Keratinocyte (primary cell): ENCODE measurements at places on chromosomes 6 and 20. TPM values are rescaled to one million over a fixed set of nuclear protein-coding genes. Genes with fewer than 3 reads are reported as not detected.

DNA sequence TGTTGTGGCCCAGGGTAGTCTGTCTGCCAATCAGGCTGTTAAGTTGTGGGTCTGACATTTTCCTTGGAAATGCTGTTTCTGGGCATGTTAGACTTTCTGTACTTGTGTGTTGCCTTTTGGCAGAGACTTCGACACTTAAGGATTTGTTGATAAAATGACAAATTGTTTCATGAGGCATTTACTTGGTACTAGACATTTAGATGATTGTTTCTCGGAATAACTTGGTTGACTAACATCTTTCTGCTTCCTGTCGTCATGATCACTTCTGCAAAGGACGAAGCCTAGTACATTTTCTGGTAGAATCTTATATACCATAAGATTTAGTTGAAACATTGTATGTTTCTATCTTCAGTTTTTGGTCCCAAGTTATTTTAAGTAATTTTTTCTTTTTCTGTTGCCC, 34.1 kb downstream of the UTRN start:
- no peaks in the 10 kb centered on the region for H3K27me3 ChIP-seq
- H3K36me3 ChIP-seq = no peaks in the 10 kb centered on the region
- no peak overlapping the region for H3K4me3 ChIP-seq

GRCh38 chr6:126333729-126334128, 6.2 kb upstream of the CENPW start:
- H3K4me3 ChIP-seq = no peak overlapping the region
- no peaks in the 10 kb centered on the region for H3K27me3 ChIP-seq
- H3K36me3 ChIP-seq = no peaks in the 10 kb centered on the region
- no peak overlapping the region for H3K27ac ChIP-seq

DNA sequence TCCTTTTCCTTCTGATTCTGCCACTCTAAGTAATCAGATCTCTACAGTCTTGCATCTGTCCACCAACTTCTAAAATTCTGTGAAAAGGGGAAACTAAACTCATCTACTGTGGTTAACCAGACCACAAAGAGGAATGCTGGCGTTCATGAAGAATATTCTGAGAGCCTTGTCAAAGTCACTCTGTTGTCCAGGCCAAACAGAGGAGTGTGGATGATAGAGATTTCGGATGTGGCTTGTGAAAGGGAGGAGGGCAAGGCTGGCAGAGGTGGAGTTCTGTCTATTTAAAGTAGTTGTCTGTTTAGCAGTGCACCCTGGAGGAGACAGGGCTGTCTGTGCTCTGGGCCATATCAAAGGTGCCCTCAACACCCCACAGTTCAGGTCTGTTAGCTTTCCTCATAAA, 33.9 kb downstream of the CCN2 start:
- peaks cover 3% of the 10 kb centered on the region for H3K4me1 ChIP-seq
- no peak overlapping the region for H3K27ac ChIP-seq
- no peak for DNase-seq
- peaks cover 3% of the 10 kb centered on the region for H3K27me3 ChIP-seq

GRCh38 chr6:15335916-15336315, 90.0 kb downstream of the JARID2 start:
- no peak overlapping the region for H3K27ac ChIP-seq
- DNase-seq = no peak
- no peaks in the 10 kb centered on the region for H3K36me3 ChIP-seq
- H3K4me3 ChIP-seq = no peak overlapping the region
- no peaks in the 10 kb centered on the region for H3K27me3 ChIP-seq
- peaks cover 10% of the 10 kb centered on the region for H3K4me1 ChIP-seq

- H3K27me3 ChIP-seq = peaks cover 42% of the 10 kb centered on the region
- H3K36me3 ChIP-seq = no peaks in the 10 kb centered on the region
- DNase-seq = no peak
- H3K4me3 ChIP-seq = peak overlapping the region; percentile 54
- peaks cover 27% of the 10 kb centered on the region for H3K4me1 ChIP-seq
- peak overlapping the region; percentile 39 for H3K27ac ChIP-seq
These were observed 3.4 kb downstream of the TFAP2B start for GRCh38 chr6:50822078-50822476.

The FRK gene
- 1.9 to 2.4 TPM (median 2.4 TPM) in 3 replicates for polyA plus RNA-seq

DNA sequence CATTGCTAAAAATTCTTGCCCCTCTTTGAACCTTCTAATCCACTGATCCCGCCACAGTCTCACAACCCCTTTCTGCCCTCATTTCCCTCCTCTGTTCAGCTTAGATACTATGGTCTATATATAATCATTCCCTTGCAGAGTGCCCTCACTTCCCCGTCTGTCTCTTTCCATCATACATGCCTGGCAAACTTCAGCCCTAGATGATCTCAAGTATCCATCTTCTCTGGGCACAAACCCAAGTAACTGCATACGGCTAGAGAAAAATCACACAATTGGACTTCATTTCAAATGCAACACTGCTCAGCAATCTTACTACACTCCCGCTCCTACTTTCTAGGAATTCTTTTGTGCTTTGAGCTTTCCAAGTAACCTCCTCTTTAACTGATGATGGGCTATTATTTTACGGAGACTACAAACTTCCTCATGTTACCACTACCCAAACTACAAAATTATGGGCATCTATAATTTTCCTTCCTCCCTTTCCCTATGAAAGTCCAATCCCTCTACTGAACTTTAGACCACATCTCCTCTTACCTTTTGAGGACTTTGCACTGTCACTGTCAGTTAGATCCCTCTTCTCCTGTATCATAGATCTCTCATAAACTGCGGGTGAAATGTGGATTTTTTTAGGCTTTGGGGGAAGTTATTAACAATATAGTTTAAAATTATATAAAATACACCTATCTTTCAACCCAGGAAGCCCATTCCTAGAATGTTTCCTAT, 135.6 kb downstream of the BTBD9 start:
- H3K27ac ChIP-seq = no peak overlapping the region
- peaks cover under 1% of the 10 kb centered on the region for H3K4me1 ChIP-seq
- H3K27me3 ChIP-seq = no peaks in the 10 kb centered on the region
